Osteocyte (in vitro differentiated cells): ENCODE measurements at places on chromosomes 7 and 10. TPM values are rescaled to one million over a fixed set of nuclear protein-coding genes. Genes with fewer than 3 reads are reported as not detected.

DNA sequence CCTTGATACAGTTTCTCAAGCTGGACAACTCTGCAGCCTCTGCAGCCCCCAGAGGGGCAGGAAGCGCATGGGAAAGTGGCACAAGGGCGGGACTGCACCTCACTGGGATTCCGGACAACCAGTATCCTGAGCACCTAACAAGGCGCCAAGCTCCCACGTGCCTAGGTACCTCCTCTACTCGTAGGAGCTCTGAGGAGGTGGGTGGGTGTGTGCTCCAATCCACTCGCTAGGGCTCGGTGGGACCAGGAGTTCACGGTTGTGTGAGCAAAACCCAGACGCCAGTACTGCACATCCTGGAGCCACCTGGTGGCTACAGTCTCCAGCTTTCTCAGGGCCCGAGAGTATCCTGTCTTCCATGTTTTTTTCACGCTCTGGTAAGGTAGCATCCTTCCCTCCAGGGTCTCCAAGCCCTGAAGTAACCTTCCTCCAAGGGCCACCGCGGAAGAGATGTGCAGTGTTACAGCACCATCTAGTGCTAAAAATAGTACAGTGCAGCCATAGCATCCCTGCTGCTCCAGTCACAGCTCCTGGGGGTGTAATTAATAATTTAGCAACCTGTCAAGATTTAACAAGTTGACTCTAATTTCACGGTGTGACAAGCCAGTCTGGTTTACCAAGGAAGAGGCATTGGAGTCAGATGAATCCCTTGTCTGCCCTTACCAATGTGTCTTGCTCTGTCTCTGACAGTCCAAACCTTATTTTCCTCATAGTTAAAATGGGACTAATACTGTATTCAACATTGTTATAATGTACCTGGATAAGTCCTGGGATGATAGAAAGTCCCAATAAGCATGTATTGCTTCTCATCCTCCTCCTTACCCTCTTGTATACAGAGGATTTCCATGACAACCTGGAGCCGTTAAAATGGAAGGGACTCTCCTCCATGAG lies 70.4 kb downstream of the HERPUD2 start:
- no peak overlapping the region for H3K4me3 ChIP-seq
- no peak for DNase-seq
- H3K4me1 ChIP-seq: no peaks in the 10 kb centered on the region
- H3K36me3 ChIP-seq: peaks cover 17% of the 10 kb centered on the region
- H3K27ac ChIP-seq: no peak overlapping the region

GRM3 gene
- total RNA-seq: not detected in 2 replicates

SPDYE2 gene
- not detected in 2 replicates for total RNA-seq

OR6V1 gene
- total RNA-seq: not detected in 2 replicates

- H3K4me3 ChIP-seq: peak overlapping the region; percentile 71
- no peak for DNase-seq
- peaks cover 21% of the 10 kb centered on the region for H3K27me3 ChIP-seq
These were observed 692 bp downstream of the NEURL1 start for GRCh38 chr10:103493916-103494877.

- peaks cover 28% of the 10 kb centered on the region for H3K36me3 ChIP-seq
- H3K27me3 ChIP-seq: no peaks in the 10 kb centered on the region
- H3K27ac ChIP-seq: no peak overlapping the region
- DNase-seq: no peak
These were observed 384.9 kb downstream of the PLXNA4 start for GRCh38 chr7:132191418-132191817.

CYP2C19 gene
- total RNA-seq: not detected in 2 replicates

SH2B2 gene
- total RNA-seq: 8.3 and 8.9 TPM in 2 replicates

GRCh38 chr7:149831741-149832219 lies 6.4 kb upstream of the ZNF862 start:
- no peak overlapping the region for H3K4me3 ChIP-seq
- no peak for DNase-seq
- peaks cover 33% of the 10 kb centered on the region for H3K27me3 ChIP-seq

ADCY1 gene
- 0.05 and 0.08 TPM in 2 replicates for total RNA-seq

ASB10 gene
- not detected in 2 replicates for total RNA-seq

DNA sequence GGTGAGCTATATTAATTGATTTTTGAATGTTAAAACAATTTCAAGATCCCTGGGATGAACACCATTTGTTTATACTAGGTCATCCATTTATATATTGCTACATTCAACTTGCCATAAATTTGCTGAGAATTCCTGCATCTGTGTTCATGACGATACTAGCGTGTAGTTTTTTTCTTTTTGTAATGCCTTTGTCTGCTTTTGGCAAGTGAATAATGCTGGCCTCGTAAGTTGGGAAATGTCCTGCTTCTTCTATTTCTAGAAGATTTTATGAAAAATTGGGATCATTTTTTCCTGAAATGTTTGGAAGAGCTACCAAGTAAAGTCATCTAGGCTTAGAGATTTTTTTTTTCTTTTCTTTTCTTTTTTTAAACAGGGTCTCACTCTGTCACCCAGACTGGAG lies 12.9 kb upstream of the MEST start:
- H3K36me3 ChIP-seq: no peaks in the 10 kb centered on the region
- H3K4me3 ChIP-seq: no peak overlapping the region
- H3K4me1 ChIP-seq: peaks cover 7% of the 10 kb centered on the region
- H3K27me3 ChIP-seq: no peaks in the 10 kb centered on the region
- DNase-seq: no peak

GRCh38 chr10:22003964-22004281 lies 393 bp upstream of the DNAJC1 start:
- peaks cover 8% of the 10 kb centered on the region for H3K27me3 ChIP-seq
- no peak for DNase-seq
- H3K4me1 ChIP-seq: peaks cover 18% of the 10 kb centered on the region
- peak overlapping the region; percentile 83 for H3K27ac ChIP-seq
- peaks cover 7% of the 10 kb centered on the region for H3K36me3 ChIP-seq

TRIM4 gene
- 13.1 and 14.3 TPM in 2 replicates for total RNA-seq
